Fibroblast of skin of right biceps (primary cell): ENCODE measurements at places on chromosomes 3 and 15.
A peak's percentile ranks its signal among the peaks of the same experiment; 100 is the strongest.

- no peak for DNase-seq
Measured at GRCh38 chr15:70353606-70354345, 256.1 kb upstream of the TLE3 start.

- peak; percentile 75 for DNase-seq
Measured at GRCh38 chr3:111080413-111080812, 8.8 kb downstream of the NECTIN3 start.

DNA sequence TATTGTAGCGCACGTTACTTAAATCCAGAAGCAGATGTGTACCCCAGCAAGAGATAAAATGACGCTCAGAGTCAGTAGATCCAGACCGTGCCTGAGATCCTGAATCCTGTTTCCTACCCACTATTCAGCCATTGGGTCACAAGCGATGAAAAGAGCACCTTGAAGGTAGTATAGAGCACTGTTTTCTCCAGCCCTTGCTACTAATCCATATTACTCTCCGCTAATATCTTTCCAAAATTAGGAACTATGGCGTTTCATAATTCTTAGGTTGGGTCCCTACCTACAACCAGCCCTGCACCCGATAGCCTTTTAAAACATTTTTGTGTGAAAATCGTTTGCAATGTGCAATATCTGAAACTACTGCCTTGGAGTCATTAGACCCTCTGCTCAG, 596 bp downstream of the BTD start:
- no peak for DNase-seq

GRCh38 chr3:141825216-141826011, 51.0 kb upstream of the ATP1B3 start:
- DNase-seq, result no peak

- peak; percentile 57 for DNase-seq
Measured at GRCh38 chr15:40763801-40764628, at the start of gene GCHFR. TSS of gene GCHFR (plus strand) at chr15:40764068. CDS start at chr15:40764181, 113 bp downstream.

- no peak for DNase-seq
Measured at GRCh38 chr15:85556618-85556895, 176.2 kb downstream of the AKAP13 start.

DNA sequence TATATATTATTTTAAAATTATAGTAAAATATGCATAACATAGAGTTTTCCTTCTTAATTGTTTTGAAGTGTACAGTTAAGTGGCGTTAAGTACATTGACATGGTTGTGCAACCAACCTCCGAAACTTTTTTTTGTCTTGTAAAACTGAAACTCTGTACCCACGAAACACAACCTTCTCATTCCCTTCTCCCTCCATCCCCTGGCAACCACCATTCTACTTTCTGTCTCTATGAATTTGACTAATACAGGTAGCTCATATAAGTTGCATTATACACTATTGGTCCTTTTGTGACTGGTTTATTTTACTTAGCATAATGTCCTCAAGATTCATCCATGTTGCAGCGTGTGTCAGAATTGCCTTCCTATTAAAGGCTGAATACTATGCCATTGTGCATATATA, 179.4 kb downstream of the SATB1 start:
- DNase-seq, result no peak

GRCh38 chr3:102525624-102526023, 90.8 kb downstream of the ZPLD1 start:
- DNase-seq, result no peak

DNA sequence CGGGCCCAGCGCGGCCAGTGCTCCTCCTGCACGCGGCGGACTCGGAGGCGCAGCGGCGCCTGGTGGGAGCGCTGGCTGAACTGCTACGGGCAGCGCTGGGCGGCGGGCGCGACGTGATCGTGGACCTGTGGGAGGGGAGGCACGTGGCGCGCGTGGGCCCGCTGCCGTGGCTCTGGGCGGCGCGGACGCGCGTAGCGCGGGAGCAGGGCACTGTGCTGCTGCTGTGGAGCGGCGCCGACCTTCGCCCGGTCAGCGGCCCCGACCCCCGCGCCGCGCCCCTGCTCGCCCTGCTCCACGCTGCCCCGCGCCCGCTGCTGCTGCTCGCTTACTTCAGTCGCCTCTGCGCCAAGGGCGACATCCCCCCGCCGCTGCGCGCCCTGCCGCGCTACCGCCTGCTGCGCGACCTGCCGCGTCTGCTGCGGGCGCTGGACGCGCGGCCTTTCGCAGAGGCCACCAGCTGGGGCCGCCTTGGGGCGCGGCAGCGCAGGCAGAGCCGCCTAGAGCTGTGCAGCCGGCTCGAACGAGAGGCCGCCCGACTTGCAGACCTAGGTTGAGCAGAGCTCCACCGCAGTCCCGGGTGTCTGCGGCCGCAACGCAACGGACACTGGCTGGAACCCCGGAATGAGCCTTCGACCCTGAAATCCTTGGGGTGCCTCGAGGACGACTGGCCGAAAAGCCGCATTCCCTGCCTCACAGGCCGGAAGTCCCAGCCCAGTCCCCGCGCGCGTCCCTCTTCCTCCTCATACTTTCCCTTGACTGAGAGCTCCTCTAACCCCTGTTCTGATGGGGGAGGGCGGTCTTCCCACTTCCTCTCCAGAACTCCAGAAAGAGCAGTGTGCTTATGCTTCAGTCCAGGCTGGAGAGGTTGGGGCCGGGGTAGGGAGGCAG, 1.4 kb upstream of the IL17RC start:
- peak; percentile 79 for DNase-seq

DNA sequence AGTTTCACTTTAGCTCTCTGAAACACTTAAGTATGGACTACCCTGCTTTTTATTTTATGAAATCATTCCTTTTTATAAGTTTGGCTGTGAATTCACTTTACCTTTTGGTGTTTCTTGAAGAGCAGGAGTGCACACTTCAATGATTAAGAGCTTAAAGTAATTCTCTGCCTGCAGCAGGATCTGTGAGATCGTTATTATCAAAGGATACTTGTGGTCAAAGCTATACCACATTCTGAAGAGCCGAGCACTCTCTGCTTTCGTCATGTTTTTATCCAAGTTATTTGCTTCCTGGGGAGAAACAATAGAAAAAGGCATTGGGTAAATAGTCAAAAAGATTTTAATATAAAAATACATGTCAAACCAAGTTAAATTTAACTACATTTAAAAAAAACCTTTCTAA, 243.7 kb downstream of the CHST2 start:
- peak; percentile 29 for DNase-seq

DNA sequence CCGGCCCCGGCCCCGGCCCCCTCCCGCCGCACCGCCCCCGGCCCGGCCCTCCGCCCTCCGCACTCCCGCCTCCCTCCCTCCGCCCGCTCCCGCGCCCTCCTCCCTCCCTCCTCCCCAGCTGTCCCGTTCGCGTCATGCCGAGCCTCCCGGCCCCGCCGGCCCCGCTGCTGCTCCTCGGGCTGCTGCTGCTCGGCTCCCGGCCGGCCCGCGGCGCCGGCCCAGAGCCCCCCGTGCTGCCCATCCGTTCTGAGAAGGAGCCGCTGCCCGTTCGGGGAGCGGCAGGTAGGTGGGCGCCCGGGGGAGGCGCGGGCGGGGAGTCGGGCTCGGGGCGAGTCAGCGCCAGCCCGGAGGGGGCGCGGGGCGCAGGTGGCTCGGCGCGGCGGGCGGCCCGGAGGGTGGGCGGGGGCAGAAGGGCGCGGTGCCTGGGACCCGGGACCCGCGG, 352 bp downstream of the CHRD start:
- DNase-seq, result peak; percentile 36

- DNase-seq, result no peak
Measured at GRCh38 chr15:63061975-63062374, 19.4 kb downstream of the TPM1 start.

GRCh38 chr3:25826510-25826909, 36.6 kb downstream of the OXSM start:
- DNase-seq, result no peak

DNA sequence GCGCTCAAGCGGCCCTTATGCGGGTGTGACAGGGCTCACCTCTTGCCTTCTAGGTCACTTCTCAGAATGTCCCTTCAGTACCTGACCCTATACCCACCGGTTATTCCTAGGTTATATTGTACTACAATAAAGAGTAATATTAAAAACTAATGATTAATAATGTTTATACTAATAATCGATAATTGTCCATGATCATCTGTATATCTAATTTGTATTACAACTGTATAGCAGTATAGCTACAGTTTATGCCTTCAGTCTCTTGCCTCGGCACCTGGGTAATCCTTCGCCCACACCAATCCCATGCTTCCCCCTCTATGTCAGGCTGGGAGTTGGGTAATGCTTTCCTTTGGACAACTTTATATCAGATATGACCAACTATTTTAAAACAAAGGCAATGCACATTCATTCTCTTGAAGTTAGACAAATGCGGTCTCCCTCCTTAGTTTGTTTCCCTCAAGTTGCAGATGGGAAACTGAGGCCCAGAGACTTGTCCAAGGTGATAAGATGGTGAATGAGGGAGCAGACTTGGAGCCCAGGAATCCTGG, 3.4 kb downstream of the FAH start:
- no peak for DNase-seq

GRCh38 chr3:124964387-124964786, 29.8 kb upstream of the MUC13 start:
- DNase-seq, result peak; percentile 61

- peak; percentile 98 for DNase-seq
Measured at GRCh38 chr15:80773122-80773551, 6.0 kb upstream of the CEMIP start.

- DNase-seq, result no peak
Measured at GRCh38 chr3:38141952-38142273, 3.5 kb downstream of the MYD88 start.

DNA sequence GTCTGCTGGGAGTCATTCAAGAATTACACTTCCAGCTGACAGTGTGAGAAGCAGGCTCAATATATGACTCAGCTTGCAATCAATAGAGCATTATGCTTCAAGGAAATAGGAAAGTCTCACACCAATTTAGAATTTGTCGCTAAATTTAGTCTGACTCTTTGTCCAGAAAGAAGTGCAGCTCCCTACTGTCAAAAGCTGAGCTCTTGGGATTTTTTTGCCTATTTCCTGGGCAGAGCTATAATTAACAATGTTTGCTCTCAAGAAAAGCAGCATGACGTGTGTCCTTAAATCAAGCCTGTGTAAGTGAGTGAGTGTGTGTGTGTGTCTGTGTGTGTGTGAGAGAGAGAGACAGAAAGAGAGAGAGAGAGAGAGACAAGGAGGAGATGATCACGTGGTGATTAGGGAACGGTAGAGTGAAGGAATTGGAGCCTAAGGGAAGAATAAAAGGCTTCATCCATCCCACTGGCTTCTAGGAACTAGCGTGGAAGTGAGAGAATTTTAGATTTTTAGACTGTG, 16.4 kb upstream of the SLC35G2 start:
- DNase-seq, result peak; percentile 30

- DNase-seq, result peak; percentile 93
Measured at GRCh38 chr3:86990734-86991481, at the start of gene VGLL3. TSS of gene VGLL3 (minus strand) at chr3:86991149. CDS start at chr3:86990743, 406 bp downstream.

DNA sequence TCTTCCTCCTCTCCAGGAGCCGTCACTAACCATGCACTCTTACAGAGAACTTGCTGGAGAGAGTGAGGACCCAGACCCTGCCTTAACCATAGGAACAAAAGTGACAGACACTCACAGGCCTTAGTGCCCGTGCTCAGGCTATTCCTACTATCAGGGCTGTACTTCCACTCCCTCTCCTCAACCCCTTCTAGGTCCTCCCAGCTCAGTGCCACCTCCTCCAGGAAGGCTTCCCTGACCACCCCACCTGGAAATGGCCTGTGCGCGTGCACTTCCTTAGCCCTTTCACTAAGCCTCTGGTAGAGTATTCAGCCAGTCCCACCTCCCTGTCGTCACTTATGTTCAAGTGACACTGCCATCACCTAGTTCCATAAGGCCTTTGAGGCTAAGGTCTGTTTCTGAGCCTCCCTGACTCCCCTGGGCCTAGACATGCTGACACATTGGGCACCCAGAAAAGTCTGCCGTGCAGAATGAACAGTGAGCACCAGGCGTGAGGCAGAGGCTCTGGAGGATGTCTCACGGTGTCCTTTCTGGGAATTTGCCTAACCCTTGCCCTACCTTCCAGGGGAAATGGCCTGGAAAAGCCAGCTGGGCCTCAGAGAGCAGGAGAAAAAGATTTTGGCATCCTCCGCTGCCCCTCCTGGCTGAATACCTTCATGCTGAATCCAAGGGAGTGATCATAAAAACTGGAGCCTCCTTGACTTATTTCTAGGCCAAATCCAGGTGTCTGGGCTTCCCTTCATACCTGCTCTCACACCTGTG, 108.6 kb upstream of the SMAD3 start:
- DNase-seq, result no peak

- no peak for DNase-seq
Measured at GRCh38 chr3:49607105-49607591, 52.9 kb downstream of the BSN start.

GRCh38 chr3:173891272-173892100, 493.9 kb downstream of the NLGN1 start:
- no peak for DNase-seq

DNA sequence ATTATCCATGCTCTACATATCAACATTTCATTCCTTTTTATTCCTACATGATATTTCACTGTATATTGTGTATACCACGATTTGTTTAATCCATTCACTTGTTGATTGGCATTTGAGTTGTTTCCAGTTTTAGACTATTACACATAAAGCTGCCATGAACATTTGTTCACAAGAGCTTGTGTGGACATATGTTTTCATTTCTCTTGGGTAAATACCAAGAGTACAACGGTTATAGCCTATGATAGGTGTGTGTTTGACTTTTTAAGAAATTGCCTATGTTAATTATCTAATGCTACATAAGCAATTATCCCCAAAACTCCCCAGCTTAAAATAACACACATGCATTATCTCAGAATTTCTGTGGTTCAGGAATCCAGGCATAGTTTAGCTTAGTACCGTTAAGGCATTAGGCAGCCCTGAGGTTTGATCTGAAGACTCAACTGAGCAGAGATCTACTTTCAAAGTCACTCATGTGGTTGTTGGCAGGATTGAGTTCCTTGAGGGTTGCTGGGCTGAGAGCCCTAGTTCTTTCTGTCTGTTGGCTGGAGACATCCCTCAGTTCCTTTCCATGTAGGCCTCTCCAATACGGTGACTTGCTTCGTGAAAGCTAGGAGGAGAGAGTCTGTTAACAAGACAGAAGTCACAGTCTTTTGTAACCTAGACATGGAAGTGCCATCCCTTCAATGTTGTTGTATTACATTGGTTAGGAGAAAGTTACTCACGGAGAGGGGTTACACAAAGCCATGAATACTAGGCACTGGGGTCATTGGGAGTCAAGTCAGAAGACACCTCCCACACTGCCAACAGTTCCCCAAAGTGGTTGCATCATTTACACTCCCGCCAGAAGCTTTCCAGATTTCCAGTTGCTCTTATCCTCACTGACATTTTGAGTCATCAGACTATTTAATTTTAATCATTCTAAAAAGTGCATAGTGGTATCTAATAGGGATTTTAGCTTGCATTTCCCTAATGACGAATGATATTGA, 21.0 kb upstream of the PCSK6 start:
- no peak for DNase-seq

- DNase-seq, result no peak
Measured at GRCh38 chr3:16935781-16936180, 51.0 kb downstream of the PLCL2 start.

GRCh38 chr3:71616571-71617021, 33.1 kb upstream of the FOXP1 start:
- DNase-seq, result no peak
